ENCODE measurements at places on chromosomes 13 and 19. TPM values are rescaled to one million over a fixed set of nuclear protein-coding genes. Genes with fewer than 3 reads are reported as not detected.

- H3K27me3 ChIP-seq, result no peaks in the 10 kb centered on the region
- no peak for DNase-seq
- H3K36me3 ChIP-seq, result peaks cover 20% of the 10 kb centered on the region
- peaks cover 29% of the 10 kb centered on the region for H3K4me1 ChIP-seq
- H3K4me3 ChIP-seq, result peak overlapping the region; percentile 94
These were observed 1.1 kb downstream of the PPP6R1 start for GRCh38 chr19:55257461-55258420.

- no peaks in the 10 kb centered on the region for H3K36me3 ChIP-seq
- no peak for DNase-seq
- no peaks in the 10 kb centered on the region for H3K4me1 ChIP-seq
- H3K4me3 ChIP-seq, result no peak overlapping the region
- no peak overlapping the region for H3K27ac ChIP-seq
- H3K27me3 ChIP-seq, result peaks cover 7% of the 10 kb centered on the region
These were observed 4.4 kb upstream of the TBC1D4 start for GRCh38 chr13:75486146-75487062.

DNA sequence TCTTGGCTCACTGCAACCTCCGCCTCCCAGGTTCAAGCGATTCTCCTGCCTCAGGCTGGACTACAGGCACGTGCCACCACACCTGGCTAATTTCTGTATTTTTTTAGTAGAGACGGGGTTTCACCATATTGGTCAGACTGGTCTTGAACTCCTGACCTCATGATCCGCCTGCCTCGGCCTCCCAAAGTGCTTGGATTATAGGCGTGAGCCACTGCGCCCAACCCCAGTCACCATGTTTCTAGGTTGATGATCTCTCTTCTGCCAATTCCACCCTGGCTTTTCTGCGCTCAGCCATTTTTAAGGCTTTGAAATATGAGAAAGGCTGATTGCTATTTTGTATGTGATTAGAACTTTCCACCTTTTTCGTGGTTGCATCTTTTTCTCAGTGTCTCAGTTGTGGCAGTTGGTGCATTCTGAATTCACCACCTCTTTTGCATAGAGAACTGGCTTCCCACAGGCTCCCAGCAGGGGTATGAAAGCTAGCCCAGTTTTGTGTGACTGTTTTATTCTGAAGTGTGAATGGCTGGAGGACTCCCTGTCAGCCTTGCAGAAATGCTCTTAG is 15.5 kb downstream of the CEACAM1 start:
- H3K27me3 ChIP-seq, result no peaks in the 10 kb centered on the region
- H3K4me1 ChIP-seq, result no peaks in the 10 kb centered on the region
- no peak overlapping the region for H3K4me3 ChIP-seq

- no peaks in the 10 kb centered on the region for H3K36me3 ChIP-seq
- H3K27me3 ChIP-seq, result no peaks in the 10 kb centered on the region
- no peak overlapping the region for H3K4me3 ChIP-seq
- no peak for DNase-seq
- H3K4me1 ChIP-seq, result peaks cover 33% of the 10 kb centered on the region
These were observed 9.0 kb upstream of the CEBPA start for GRCh38 chr19:33311326-33311682.

DNA sequence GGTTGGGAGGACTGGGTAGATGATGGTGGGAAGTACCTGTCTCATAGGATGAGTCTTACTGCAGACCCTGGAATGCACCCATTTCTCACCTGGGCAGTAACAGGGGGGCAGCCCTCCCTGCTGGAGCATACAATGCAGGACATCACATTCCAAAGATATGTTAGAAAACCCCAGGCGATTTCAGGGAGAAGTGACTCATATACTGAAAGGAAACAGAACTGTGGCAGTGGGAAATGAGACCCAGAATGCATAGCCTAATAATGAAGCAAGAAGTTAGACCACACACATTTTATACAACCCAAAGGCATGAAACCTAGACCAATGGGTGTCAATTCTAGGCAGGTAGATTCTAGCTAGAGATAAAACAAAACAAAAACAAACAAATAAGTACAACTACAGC is 402.7 kb downstream of the IRS2 start:
- no peaks in the 10 kb centered on the region for H3K36me3 ChIP-seq
- DNase-seq, result no peak
- no peaks in the 10 kb centered on the region for H3K4me1 ChIP-seq
- H3K4me3 ChIP-seq, result no peak overlapping the region
- no peaks in the 10 kb centered on the region for H3K27me3 ChIP-seq

- no peak overlapping the region for H3K4me3 ChIP-seq
- no peaks in the 10 kb centered on the region for H3K27me3 ChIP-seq
- no peaks in the 10 kb centered on the region for H3K4me1 ChIP-seq
- H3K36me3 ChIP-seq, result no peaks in the 10 kb centered on the region
These were observed 16.3 kb upstream of the DCT start for GRCh38 chr13:94495806-94496205.

DNA sequence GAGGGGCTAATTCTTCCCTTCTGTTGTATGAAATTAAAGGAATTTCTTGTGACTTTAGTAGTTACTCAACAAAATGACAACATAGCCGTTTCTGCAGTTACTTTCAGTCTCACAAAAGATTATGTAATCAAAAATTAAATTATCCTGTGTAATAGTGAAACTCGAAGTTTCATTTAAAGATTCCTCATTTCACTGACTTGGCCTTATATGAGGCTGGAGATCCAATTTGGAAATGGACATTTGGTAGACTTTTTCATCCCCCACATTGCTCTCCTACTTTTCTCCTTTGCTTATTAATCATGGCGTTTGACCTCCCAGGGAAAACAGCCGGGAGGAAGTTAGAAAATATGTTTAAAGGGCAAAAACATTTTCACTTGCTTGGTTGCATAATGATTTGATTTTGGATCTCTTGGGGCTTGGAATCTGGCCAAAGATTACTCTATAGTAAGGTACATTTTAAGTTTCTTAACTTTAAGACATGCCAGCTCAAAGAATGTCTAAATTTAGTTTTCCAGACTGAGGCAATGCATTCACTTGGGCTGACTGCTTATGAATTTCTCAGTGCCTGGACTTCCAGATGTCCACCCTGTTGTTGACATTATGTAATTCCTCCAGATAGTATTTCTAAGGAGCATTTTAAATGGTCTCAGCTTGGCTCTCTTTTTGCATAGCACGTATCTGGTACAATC is 1364.9 kb upstream of the MIR17HG start:
- H3K27ac ChIP-seq, result no peak overlapping the region
- no peak for DNase-seq
- H3K4me1 ChIP-seq, result no peaks in the 10 kb centered on the region
- H3K27me3 ChIP-seq, result no peaks in the 10 kb centered on the region
- no peaks in the 10 kb centered on the region for H3K36me3 ChIP-seq
- no peak overlapping the region for H3K4me3 ChIP-seq

DNA sequence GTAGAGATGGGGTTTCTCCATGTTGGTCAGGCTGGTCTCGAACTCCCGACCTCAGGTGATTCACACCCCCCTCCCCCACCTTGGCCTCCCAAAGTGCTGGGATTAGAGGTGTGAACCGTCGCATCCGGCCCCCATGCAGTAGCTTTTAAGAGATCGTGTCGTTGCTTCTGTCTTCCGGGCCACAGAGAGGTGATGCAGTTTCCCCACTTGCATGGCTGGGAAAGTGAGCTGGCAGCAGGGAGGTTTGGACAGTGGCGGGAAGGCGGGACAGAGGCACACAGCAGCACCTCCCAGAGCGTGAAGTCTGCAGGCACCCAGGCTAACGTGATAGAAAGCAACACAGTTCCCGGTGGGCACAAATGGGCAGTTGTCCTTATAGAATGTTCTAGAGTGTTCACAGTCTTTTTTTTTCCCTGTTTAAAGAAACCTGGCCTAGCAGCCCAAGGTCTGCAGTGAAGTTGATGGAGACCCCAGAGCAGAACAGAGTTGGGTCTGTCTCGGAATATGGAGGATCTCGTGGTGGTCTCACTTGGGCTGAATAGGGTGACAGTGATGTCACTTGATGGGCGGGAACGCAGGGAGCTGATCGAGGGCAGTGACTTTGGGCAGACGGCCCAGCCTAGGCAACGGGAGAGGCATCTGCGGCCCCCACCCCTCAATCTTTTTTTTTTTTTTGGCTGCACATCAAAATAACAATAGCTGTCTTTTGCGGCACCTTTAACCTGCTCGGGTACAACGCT is 4.9 kb downstream of the UHRF1 start:
- H3K4me3 ChIP-seq, result no peak overlapping the region
- H3K27me3 ChIP-seq, result no peaks in the 10 kb centered on the region
- peaks cover 19% of the 10 kb centered on the region for H3K4me1 ChIP-seq
- DNase-seq, result no peak
- no peak overlapping the region for H3K27ac ChIP-seq

GRCh38 chr19:38303517-38304351 is at the start of gene C19orf33:
TSS of gene C19orf33 (plus strand) at chr19:38304251. CDS start at chr19:38304262, 11 bp downstream.
- peak; percentile 97 for DNase-seq
- H3K27ac ChIP-seq, result peak within 1 kb of the TSS; percentile 99
- no peaks in the 10 kb centered on the region for H3K27me3 ChIP-seq
- peak within 1 kb of the TSS; percentile 62 for H3K4me3 ChIP-seq

- no peak overlapping the region for H3K27ac ChIP-seq
- H3K4me3 ChIP-seq, result no peak overlapping the region
- H3K4me1 ChIP-seq, result no peaks in the 10 kb centered on the region
- H3K36me3 ChIP-seq, result no peaks in the 10 kb centered on the region
These were observed 20.0 kb upstream of the ZDHHC20 start for GRCh38 chr13:21478881-21479808.

GRCh38 chr19:31499281-31500196 is 150.3 kb upstream of the TSHZ3 start:
- H3K4me1 ChIP-seq, result no peaks in the 10 kb centered on the region
- no peaks in the 10 kb centered on the region for H3K36me3 ChIP-seq
- no peaks in the 10 kb centered on the region for H3K27me3 ChIP-seq
- H3K4me3 ChIP-seq, result no peak overlapping the region
- H3K27ac ChIP-seq, result no peak overlapping the region

DNA sequence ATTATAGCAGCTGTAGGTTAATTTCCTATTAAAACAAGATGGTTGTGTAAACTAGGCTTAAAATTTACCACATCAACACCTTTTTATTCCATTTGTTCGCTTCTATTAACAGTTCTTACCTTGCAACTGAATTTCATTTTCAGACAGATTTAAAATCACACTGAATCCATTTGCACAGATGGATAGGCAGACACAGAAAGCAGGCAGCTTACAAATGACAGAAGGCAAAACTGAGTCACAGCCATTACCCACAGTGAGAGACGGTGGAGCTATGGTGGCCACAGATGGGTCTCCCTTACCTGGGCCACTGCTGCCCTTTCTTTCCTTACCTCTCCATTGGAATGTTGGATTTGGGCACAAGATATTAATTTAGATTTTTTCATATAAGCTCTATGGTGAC is 1567.8 kb upstream of the SLC10A2 start:
- no peak overlapping the region for H3K27ac ChIP-seq
- H3K4me3 ChIP-seq, result no peak overlapping the region
- H3K36me3 ChIP-seq, result no peaks in the 10 kb centered on the region
- no peaks in the 10 kb centered on the region for H3K27me3 ChIP-seq
- no peaks in the 10 kb centered on the region for H3K4me1 ChIP-seq

DNA sequence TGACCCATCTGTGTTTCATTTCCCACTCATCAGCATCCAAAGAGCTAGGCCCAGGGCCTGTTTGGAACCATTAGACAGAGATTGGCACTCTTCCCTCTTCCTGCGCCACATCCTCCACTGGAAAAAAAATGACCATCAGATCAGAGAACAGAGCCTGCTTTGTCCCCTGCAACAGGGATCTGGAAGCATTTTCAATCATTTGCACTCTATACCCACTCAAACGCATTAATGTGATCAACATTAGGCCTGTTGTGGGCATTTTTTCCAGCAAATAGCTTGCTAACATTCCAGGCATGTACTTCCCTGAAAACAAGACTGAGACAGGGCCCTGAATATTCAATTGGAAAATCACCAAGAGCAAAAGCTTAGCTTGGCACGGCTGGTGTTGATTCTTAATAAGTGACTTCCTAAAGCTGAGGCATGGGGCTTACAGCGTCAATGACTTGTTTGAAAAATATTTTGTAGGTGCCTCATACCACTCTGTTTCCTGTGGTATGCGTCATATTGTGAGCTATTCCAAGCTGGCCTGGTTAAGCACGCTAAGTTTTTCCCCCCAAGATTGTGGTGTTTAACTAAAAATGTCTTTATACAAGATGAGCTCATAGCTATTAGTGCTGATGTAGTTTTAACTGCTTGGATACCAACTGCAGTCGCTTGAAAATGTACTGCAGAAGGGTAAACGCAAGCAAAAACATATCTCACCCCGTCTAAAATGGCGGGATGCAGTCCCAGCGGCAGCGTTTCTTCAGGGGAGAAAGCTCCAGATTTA is 404.4 kb downstream of the SPRY2 start:
- H3K4me3 ChIP-seq, result no peak overlapping the region
- no peak overlapping the region for H3K27ac ChIP-seq
- H3K27me3 ChIP-seq, result no peaks in the 10 kb centered on the region
- H3K36me3 ChIP-seq, result no peaks in the 10 kb centered on the region

GRCh38 chr19:18833141-18833476 is 1.4 kb downstream of the UPF1 start:
- no peak for DNase-seq
- peaks cover 2% of the 10 kb centered on the region for H3K27me3 ChIP-seq
- peaks cover 20% of the 10 kb centered on the region for H3K36me3 ChIP-seq
- H3K27ac ChIP-seq, result peak overlapping the region; percentile 78
- peak overlapping the region; percentile 90 for H3K4me3 ChIP-seq

GRCh38 chr19:46861691-46862502 is 1.1 kb downstream of the ARHGAP35 start:
- H3K4me3 ChIP-seq, result peak overlapping the region; percentile 79
- no peaks in the 10 kb centered on the region for H3K27me3 ChIP-seq
- peak overlapping the region; percentile 90 for H3K27ac ChIP-seq
- DNase-seq, result peak; percentile 58

DNA sequence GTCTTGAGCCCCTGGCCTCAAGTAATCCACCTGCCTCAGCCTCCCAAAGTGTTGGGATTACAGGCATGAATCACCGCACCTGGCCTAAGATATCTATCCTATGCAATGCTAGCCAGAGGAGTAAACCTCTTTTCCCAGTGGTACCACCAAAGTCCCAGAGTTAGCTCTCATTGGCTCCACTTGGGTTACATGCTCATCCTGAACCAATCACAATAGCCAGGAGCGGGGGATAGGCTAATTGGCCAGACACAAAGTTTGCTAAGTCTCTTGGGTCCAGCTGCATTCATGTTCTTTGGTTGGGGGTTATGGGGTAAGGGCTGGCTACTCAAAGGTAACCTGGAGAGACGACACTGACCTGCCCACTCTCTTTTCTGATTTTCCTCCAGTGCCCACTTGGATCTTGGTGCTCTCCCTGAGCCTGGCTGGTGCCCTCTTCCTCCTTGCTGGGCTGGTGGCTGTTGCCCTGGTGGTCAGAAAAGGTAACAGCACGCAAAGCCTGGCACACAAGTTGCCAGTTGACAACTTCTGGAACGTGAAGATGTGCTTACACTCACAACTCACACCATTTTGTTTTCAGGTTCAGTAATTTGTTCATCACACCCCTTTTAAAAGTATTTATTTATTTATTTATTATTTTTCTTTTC is 7.8 kb downstream of the C19orf38 start:
- DNase-seq, result no peak
- no peaks in the 10 kb centered on the region for H3K4me1 ChIP-seq
- H3K27ac ChIP-seq, result no peak overlapping the region
- H3K36me3 ChIP-seq, result no peaks in the 10 kb centered on the region

- no peaks in the 10 kb centered on the region for H3K27me3 ChIP-seq
- no peak overlapping the region for H3K4me3 ChIP-seq
- H3K36me3 ChIP-seq, result no peaks in the 10 kb centered on the region
- DNase-seq, result no peak
These were observed 3.0 kb upstream of the EEF1AKMT1 start for GRCh38 chr13:20776751-20777150.

Gene ZNF577
- 24.8 TPM for polyA plus RNA-seq

Gene BRME1
- polyA plus RNA-seq, result 4.7 TPM

Gene MEIS3
- 19.7 TPM for polyA plus RNA-seq

Gene TGFBR3L
- polyA plus RNA-seq, result 1.4 TPM

Gene ZFP14
- 8.7 TPM for polyA plus RNA-seq

Gene KCNN4
- 1.3 TPM for polyA plus RNA-seq

Gene CYP2B6
- 5.3 TPM for polyA plus RNA-seq

Gene ZSCAN4
- polyA plus RNA-seq, result 0.25 TPM

Gene ADAMTSL5
- 24.9 TPM for polyA plus RNA-seq

Measured in large intestine (tissue), 12 donors.